ENCODE measurements at places on chromosomes 12 and 14.
A peak's percentile ranks its signal among the peaks of the same experiment; 100 is the strongest.

- no peak for DNase-seq
Observed at GRCh38 chr12:116642683-116643082, 83.5 kb downstream of the MAP1LC3B2 start.

- DNase-seq: no peak
Observed at GRCh38 chr12:81333812-81334211, 255.9 kb downstream of the ACSS3 start.

- DNase-seq: no peak
Observed at GRCh38 chr14:58701604-58702003, 63.8 kb downstream of the DACT1 start.

DNA sequence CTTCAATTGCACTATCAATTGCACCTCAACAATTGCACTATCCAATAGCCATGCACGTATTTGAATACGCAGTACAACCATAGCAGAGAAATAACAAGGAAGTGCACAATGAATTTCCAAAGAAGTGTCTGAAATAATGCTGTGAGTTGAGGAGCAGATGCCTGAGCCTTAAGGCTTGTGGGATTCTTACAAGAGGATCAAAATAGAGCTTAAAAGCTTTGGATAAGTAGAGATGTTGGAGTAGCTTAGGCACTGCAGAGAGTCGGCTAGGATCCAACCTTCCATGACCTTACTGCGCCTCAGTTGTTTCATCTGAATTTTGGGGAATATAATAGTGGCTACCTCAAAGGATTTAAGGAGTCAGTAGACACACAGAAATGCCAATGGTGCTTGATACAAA, 196.1 kb upstream of the FLRT2 start:
- DNase-seq: no peak

DNA sequence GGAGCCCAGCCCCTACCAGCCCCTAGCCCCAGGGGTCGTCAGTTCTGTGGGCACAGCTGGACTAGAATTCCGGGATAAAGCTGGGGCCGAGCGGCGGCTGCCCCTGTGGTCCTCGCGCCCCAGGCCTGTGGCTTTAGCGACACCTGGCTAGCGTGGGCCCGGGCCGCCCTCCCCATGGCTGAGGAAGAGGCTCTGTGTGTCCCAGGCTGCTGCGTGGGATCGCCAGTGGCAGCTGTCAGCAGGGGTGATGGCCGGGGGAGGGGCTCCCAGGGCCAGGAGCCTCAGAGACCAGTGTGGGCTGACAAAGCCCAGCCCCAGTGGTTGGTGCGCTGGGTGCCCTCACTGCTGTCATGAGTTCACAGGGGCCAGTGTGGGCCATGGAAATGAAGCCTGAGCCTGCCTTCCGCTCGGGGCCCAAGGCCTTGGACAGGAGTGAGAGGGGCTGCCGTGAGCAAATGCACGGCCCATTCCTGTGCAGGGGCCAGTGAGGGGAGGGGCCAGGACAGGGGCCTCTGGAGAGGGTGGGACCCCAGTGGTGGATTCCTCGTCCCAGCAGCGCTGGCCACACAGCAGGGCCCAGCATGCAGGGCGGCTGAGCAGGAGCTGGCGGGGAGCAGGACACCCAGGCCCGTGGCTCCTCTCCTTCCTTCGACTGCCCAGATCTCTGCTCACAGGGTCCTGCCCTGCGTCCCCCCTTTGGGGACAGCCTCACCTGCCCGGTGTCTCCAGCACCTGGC, 11.4 kb downstream of the FBRSL1 start:
- DNase-seq: no peak

DNA sequence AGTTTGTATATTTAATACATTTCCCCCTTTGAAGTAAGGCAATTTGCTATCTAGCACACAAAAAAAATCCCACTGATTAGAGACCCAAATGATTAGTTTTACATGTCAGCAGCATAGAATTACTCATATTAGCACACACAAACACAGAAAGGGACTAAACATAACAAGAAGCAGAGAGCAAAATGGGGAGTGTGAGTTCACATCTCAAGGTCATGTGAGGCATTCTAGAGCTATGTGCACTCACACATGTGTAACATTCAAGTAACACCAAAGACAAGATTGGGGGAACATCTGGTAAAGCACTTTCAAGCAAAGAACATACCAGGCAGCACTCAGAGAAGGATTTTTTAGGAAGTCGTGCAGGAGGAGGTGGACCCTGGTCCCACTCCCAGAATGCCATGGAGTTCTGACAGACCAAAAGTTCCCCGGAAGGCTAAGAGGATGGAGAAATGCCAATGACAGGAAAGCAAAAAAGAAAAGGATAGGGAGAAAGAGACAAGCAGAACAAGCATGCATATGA, 105.8 kb upstream of the SINHCAF start:
- DNase-seq: peak; percentile 1

- no peak for DNase-seq
Observed at GRCh38 chr12:29164477-29165393, 15.7 kb downstream of the FAR2 start.

- no peak for DNase-seq
Observed at GRCh38 chr12:68521321-68521839, 89.3 kb upstream of the RAP1B start.

DNA sequence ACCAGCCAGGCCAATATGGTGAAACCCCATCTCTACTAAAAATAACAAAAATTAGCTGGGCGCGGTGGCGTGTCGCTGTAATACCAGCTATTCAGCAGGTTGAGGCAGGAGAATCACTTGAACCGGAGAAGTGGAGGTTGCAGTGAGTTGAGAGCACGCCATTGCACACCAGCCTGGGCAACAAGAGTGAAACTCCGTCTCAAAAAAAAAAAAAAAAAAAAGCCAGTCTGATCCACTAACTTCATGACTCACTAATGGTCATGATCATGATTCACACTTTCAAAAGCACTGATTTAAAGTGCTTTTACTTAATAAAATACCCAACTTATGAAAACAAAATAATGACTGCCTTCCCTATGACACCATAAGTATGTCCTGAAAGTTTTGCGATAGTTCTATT, 38.4 kb upstream of the CPM start:
- DNase-seq: peak; percentile 3

GRCh38 chr12:43740511-43741100, 18.0 kb downstream of the PUS7L start:
- DNase-seq: no peak

GRCh38 chr12:130973109-130973508, 19.4 kb downstream of the ADGRD1 start:
- DNase-seq: no peak

DNA sequence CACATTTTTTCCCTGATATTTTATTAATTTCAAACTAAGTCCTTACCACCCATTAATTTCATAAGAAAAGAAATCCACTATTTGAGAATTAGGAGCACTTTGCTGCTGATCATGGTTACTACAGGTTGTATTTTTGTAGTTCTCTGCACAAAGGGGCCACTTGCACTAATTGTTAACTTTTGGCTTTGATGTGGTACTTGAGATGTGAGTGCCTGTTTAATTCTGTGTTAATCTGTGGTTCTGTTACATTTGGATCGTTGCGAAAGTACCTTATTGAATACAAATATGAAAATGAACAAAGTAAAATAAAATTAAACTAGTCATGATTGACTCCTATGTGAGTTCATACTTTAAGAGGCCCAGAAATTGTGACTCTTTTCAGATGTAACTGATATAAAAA, 374.9 kb upstream of the RGS6 start:
- no peak for DNase-seq

DNA sequence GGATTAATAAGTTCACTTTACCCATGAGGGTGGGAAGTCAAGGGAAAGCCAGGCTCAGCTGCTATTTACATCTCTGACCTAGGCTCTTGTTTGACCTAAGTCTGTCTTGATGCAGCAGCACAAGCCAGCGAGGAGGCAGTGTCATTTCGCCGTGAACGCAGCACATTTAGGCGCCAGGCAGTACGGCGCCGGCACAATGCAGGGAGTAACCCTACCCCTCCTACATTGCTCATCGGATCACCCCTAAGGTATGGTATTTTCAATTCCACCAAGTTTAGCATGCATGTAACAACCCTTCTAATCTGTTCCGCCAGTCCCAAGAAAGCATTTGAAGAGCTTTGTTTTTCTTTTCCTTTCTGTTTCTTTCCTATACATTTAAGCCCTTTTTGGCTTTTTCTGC, 81.2 kb downstream of the PCNX1 start:
- no peak for DNase-seq

DNA sequence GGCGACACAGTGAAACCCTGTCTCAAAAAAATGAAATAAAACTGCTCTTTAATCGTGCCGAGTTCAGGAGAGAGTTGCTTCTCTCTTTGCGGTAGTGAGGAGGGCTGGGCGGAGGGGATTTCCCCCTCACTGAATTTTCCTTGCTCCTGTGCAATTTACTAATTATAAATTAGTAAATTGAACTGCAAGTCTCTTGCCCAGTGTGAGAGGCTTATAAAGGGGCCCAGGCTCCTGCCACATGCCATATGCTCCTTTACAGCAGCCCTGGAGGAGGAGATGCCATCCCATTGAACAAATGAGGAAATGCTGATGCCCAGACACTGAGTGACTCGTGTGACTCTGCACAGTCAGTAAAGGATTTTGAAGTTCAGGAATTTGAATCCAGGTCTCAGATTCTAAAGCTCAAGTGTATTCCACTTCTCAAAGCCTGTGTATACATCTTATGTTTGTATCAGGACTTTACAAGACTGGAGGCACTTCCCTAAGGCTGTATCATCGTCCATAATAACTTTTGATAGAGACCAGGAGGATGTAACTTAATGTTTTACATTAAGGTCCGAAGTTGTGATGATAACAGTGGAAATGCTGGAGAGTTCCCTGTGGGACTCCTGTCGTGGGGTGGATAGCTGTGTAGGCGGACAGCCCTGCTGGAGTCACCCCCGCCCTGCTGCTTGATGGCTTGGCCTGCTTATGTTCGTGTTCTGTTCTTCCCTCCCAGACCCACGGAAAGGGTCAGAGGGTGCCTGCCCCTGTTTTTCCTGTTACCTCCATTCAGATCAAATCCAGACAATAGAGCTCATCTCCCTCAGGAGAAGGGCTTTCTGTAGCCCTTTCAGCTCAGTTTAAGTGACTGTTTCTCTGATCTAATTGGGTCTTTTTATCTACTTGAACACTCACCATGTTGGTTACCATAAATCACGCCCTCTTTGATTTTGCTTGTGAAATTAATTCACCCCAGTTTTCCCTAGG, 13.9 kb downstream of the PELI2 start:
- no peak for DNase-seq

DNA sequence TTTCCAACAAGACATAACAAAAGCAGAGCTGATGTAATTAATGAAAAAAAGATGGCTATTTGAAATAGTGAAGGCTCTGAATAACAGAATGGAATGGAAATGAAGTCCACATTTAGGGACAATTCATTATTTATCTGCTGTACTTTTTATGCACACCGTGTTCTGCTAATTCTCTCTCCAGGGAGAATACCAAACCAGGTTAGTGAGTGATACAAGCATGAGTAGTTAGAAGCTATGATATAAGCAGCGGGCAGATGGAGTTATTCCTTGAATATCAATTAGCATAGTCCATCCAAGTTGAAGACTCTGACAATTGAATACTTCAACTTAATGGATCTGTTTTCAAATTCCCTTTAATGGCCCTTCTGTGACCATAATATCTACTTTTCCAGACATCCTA, 162.1 kb upstream of the TMTC2 start:
- no peak for DNase-seq

GRCh38 chr12:96221391-96221790, 27.2 kb downstream of the ELK3 start:
- no peak for DNase-seq

GRCh38 chr14:72291908-72292688, 359.9 kb downstream of the RGS6 start:
- DNase-seq: no peak
